Esophagus squamous epithelium (tissue), 5 donors: ENCODE measurements at places on chromosomes 4 and X. TPM values are rescaled to one million over a fixed set of nuclear protein-coding genes. Genes with fewer than 3 reads are reported as not detected.
A peak's percentile ranks its signal among the peaks of the same experiment; 100 is the strongest.

Gene NUDT10
- total RNA-seq = 0.95 TPM

Gene CYBB
- total RNA-seq = 1.1 TPM

Gene GAGE12H
- not detected for total RNA-seq

Gene PRSS12
- total RNA-seq = 4.3 TPM

Gene MUC7
- total RNA-seq = not detected

Gene UGT2B11
- not detected for total RNA-seq

DNA sequence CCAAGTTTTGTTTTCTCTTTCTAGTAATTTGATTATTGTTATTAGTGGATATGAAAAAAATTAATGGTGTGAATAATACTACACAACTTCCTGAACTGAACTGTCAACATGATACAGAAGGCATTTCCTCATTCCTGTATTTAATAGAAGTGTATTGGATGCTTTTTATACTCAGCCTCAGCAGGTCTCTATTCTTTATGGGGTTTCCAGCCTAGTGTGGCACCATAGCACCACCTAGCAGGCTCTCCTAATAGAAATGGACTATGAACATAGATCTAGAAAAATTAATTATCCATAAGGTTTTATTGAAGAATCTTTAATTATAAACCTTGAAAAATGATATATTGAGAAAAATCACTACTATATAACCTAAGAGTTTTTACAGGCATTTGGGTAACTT lies 52.4 kb downstream of the GLRB start:
- H3K4me1 ChIP-seq = no peaks in the 10 kb centered on the region
- no peak overlapping the region for H3K27ac ChIP-seq
- DNase-seq = no peak
- H3K27me3 ChIP-seq = no peaks in the 10 kb centered on the region
- no peak overlapping the region for H3K4me3 ChIP-seq

GRCh38 chr4:25500626-25501316 lies 123.7 kb downstream of the ANAPC4 start:
- no peaks in the 10 kb centered on the region for H3K27me3 ChIP-seq
- H3K4me3 ChIP-seq = no peak overlapping the region
- DNase-seq = no peak
- H3K36me3 ChIP-seq = no peaks in the 10 kb centered on the region

GRCh38 chr4:86918539-86919072 lies 16.2 kb upstream of the AFF1 start:
- no peak overlapping the region for H3K27ac ChIP-seq
- no peak for DNase-seq
- H3K4me1 ChIP-seq = peaks cover 3% of the 10 kb centered on the region
- H3K36me3 ChIP-seq = no peaks in the 10 kb centered on the region
- no peak overlapping the region for H3K4me3 ChIP-seq

DNA sequence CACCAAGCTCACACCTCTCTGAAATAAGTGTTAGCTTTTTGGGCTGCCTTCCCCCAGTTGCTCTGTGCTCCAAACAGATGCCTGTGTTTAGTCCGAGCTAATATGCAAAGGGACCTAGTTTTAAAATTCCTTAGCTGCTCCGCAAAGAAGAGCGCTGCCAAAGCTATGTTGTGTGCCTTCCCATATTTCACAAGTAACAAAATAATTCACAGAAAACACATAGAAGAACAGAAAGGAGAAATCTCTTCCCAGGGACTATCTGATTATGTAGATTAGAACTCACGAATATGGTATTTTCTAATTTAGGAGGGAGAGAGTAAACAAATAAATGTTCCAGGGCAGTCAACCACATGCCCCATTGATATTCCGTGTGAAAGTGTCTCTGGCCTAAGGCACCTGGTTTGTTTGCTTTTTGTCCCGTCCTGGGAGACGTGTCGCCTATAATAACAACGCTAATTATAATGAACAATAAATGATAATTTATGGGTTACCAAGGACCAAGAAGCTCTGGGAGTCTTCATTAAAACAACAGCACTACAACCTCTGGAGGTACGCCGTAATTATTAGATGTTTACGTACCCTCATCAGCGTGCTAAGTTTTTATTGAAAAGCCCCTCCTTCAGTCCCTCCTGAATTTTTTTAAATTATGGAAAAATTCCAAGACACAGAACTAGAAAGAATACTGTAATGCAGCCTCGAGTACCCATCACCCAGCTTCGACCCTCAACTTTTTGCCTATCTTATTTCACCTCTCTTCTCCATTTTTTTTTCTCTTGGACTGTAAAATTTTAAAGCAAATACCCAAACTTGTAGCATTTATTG lies 1.2 kb upstream of the CCNG2 start:
- peak overlapping the region; percentile 98 for H3K27ac ChIP-seq
- peaks cover 11% of the 10 kb centered on the region for H3K4me1 ChIP-seq
- peak overlapping the region; percentile 98 for H3K4me3 ChIP-seq
- peaks cover under 1% of the 10 kb centered on the region for H3K36me3 ChIP-seq
- no peaks in the 10 kb centered on the region for H3K27me3 ChIP-seq
- no peak for DNase-seq

DNA sequence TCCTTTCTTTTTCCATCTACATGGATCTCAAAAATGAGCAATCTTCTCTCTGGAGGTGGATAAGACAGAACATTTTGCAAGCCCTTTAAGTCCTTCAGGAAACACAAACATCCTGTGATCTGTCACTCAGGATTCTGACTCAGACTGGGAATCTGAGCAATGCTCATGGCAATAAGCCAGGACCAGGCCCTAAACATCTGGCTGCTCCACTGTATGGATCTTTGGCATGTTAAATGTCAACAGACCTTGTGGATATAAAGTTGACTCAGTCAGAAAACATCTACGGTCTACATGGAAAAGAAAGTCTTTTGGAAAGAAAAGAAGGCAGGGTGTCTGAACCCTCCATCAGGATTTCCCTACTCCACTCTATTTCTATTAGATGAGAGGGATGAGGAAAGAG lies 17.8 kb upstream of the CHIC2 start:
- H3K4me3 ChIP-seq = no peak overlapping the region
- H3K36me3 ChIP-seq = no peaks in the 10 kb centered on the region
- H3K4me1 ChIP-seq = peaks cover 7% of the 10 kb centered on the region
- no peak for DNase-seq
- H3K27me3 ChIP-seq = no peaks in the 10 kb centered on the region
- no peak overlapping the region for H3K27ac ChIP-seq

DNA sequence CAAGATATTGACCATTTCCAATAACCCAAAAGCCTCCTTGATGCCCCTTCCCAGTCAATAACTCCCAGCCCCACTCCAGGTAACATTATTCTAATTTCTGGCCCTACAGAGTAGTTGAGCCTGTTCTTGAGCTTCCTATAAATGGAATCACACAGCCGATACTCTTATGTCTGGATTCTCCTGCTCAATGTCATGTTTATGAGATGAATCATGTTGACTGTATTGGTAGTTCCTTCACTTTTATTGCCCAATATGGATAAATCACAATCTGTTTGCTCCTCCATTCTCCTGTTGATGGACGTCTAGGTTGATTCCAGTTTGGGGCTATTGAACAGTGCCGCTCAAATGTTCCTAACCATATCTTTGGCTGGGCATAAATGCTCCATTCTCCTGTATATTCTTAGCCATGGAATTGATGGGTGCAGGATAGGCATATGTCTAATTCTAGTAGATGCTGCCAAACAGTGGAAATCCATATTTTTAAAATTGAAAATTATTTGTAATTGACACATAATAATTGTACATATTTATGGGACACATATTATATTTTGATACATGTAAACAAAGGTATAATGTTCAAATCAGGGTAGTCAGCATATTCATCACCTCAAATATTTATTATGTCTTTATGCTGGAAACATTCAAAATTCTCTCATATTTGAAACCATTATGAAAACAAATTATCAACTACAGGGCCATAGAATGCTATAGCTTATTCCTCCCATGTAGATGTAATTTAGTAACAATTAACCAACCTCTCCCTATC lies 40.5 kb upstream of the SLC2A9 start:
- H3K27me3 ChIP-seq = no peaks in the 10 kb centered on the region
- no peak overlapping the region for H3K4me3 ChIP-seq
- H3K4me1 ChIP-seq = peaks cover 13% of the 10 kb centered on the region
- H3K36me3 ChIP-seq = no peaks in the 10 kb centered on the region

DNA sequence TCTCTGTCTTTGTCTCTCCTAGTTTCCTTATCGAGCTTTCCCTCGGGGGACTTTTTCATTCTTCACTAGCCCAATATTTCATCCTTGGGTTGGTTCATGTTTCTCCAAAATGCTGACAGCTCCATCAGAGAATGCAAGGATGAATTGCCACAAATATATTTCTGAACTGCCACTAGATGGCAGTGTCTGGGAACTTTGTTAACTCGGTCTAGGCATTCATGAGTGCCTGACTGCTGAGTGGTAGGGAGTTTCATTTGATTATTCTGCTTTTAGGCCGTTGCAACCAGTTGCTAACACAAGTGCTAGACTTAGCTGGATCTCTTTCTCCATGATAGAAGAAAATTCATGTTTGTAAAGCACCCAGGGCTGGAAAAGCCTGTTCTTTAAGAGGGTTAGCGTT lies 73.5 kb upstream of the RAP2C start:
- H3K27ac ChIP-seq = no peak overlapping the region
- no peaks in the 10 kb centered on the region for H3K4me1 ChIP-seq
- no peaks in the 10 kb centered on the region for H3K27me3 ChIP-seq
- DNase-seq = no peak
- no peaks in the 10 kb centered on the region for H3K36me3 ChIP-seq
- no peak overlapping the region for H3K4me3 ChIP-seq
